ENCODE measurements at places on chromosomes 1 and 21.

- DNase-seq, result peak; percentile 64
Measured at GRCh38 chr1:61247051-61247825, 164.9 kb downstream of the NFIA start.

DNA sequence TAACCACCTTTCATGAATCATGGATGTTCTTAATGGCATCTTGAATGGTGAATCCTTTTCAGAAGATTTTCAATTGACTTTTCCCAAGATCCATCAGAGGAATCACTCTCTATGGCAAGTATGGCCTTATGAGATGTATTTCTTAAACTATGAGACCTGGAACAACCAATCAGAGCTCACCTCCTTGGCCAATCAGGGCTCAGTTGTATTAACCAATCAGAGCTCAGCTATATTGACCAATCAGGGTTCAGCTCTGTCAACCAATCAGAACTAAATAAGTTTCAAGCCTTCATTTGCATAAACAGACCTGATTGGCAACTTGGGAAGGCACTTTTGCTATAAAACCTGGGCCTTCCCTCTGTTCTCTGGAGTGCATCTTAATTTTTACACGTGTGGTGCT, 13.6 kb upstream of the FAM3B start:
- no peak for DNase-seq

GRCh38 chr1:201509601-201510374, 2.9 kb upstream of the CSRP1 start:
- DNase-seq, result no peak

- DNase-seq, result no peak
Measured at GRCh38 chr21:31078216-31078615, 39.9 kb upstream of the KRTAP19-8 start.

DNA sequence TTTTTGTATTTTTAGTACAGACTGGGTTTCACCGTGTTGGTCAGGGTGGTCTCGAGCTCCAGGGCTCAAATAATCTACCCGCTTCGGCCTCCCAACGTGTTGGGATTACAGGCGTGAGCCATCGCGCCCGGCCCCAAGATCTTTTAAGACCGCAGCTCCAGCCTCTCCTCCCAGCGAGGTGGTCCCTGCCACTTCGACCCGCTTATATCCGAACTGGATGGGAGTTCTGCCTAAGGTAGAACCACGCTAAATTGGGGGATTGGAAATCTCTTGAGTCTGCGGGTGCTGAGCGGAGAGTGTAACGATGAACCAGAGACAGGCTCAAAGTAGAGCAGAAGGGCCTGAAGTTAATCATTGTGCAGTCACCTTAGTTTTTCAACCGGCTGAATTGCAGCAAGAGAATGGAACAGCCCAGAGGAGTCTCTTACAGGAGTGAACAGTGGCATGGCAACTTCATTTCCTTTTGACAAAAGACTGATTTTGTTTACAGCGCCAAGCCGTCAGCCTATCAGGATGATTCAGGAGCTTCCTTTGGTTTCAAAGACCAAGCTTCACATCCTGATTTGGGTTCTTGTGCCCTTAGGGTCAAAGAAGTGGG, 726 bp upstream of the CYB5R1 start:
- DNase-seq, result peak; percentile 6

DNA sequence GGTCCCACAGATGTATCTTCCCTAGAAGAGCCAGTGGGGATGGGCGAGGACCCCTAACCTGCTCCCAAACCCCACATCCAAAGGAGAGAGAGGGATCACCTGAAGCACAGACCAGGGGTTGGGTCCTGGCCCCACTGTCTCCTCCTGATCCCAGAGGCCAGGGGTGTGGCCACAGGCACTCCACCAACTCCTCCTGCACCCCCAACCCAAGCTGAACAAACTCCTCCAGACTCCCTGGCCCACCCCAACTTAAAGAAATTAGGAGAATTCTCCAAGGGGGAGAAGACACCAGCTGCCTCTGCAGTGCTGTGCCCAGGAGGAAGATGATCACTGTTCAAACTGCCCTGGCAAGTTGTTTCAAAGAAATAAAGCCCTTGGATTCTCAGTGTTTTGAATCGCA, 4.5 kb upstream of the PRAMEF12 start:
- DNase-seq, result no peak

DNA sequence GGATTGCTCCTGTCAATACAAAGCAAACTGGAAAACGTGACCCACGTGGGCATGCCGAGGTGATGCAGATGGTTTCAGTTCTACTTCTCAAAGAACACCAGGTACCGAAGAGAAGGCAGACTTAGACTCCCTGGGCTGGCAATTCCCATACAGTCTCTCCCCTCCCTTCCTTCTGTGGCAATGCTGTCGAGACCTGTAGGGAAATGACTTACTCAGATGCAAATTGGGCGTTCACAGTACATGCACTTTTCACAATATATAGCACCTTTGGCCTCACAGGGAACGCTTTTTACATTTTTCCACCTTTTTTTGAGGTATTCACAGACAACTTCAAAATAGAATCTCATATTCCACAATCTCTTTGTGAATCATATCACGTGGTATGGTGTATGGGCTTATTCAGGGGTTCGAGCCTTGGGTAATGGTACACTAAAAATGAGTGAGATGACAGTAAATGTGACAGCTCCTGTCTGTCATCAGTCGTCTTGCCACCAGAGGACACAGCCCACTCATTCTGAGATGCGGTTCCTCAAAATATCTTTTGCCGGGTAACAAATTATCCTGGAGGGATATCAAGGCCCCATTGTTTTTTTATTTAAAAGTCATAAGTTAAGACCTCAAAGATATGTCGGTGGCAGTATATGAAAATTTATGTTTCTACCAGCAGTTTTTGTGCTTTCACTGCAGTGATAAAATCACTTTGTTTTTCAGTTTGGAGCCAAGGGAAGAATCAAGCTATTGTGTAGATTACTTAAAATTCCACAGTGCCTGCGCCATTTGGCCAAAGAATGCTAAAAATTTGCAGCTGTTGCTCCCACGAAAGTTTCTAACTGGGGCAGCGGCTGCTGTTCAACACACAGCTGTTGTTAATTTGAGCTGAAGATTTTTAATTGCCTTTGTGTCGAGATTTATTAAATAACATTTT, 168.4 kb downstream of the ZZZ3 start:
- no peak for DNase-seq

- DNase-seq, result no peak
Measured at GRCh38 chr21:36186506-36187399, 30.1 kb downstream of the DOP1B start.

- no peak for DNase-seq
Measured at GRCh38 chr21:41280115-41280919, 36.3 kb upstream of the FAM3B start.

DNA sequence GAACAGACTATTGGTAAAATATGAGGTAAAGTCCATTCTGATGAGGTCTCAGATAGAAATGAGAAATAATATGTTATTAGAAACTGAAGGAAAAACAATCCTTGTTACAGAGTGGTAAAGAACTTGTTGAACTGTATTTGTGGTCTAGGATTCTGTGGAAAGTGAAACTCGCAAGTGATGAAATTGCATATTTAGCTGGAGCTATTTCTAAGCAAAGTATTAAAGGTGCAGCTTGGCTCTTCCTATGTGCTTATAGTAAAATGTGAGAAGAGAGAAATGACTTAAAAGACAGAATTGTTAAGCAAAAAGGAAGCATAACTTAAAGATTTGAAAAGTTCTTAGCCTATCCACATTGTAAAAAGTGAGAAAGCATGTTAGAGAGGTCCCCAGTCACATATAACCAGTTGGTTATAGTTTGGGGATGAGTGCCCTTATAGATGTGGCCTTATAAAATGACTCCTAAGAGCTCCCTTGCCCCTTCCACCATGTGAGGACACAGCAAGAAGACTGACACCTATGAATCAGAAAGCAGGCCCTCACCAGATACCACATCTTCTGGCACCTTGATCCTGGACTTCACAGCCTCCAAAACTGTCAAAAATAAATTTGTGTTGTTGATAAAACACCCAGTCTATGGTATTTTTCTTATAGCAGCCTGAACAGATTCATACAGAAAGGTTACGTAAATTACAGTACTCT, 24.8 kb downstream of the PHTF1 start:
- DNase-seq, result no peak

DNA sequence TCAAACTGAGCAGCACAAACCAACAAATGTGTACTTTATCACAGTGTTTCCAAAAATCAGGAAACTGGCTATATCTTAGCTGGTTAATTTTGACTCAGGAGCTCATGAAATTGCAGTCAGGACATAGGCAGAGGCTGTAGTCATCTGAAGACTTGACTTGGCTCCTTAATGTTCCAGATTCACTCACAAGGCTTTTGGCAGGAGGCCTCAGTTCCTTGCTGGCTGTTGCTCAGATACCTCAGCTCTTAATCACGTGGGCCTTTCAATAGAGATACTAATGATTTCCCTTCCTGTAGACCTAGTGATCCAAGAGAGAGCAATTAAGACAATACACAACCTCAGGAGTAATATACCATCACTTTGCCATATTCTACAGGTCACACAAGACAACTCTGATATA, 537.7 kb downstream of the BRINP3 start:
- DNase-seq, result no peak

DNA sequence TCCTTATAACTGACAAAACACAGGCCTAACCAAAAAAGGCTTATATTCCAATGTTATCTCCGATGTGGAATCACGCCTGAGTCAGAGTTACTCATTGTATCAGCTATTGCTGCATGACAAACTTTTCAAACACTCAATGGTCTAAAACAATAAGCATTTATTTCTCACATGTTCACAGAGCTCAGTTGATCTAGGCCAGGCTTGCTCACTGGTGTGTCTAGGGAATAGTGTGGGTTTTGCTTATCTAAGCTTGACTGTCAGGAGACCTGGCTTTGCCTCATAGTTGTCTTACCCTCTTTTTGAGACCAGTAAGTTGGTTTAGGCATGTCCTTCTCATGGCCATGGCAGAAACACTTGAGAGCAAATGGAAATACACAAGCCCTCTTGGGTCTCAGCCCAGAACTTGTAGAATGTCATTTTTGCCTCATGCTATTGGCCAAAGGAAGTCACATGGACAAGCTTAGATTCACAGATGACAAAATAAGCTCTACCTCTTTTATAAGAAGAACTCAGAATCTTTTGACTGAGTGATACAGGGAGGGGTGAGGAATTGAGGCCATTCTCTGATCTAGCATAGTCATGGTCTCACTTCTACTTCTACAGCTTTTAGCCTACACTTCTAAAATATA, 130.8 kb downstream of the HMCN1 start:
- DNase-seq, result no peak

- DNase-seq, result no peak
Measured at GRCh38 chr1:33387625-33388024, 43.3 kb downstream of the PHC2 start.

- DNase-seq, result no peak
Measured at GRCh38 chr1:199854686-199855321, 172.7 kb upstream of the NR5A2 start.

DNA sequence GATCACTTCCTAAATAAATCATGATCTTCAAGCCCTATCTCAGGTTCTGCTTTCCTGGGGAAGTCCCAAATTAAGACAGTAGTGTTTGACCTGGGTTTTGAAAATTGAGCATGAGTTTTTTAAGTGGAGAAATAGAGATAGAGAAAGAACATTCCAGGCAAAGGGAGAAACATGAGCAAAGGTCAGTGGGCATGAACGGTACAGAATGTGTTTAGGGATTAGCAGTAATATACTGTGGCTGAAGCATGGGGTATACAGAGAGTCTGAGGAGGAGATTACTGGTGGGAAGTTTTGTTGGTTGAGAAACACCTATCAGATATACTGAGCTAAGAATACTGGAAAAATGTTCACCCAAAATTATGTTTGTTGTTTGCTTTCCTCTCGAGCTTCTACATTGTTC, 15.2 kb upstream of the MYSM1 start:
- DNase-seq, result no peak

DNA sequence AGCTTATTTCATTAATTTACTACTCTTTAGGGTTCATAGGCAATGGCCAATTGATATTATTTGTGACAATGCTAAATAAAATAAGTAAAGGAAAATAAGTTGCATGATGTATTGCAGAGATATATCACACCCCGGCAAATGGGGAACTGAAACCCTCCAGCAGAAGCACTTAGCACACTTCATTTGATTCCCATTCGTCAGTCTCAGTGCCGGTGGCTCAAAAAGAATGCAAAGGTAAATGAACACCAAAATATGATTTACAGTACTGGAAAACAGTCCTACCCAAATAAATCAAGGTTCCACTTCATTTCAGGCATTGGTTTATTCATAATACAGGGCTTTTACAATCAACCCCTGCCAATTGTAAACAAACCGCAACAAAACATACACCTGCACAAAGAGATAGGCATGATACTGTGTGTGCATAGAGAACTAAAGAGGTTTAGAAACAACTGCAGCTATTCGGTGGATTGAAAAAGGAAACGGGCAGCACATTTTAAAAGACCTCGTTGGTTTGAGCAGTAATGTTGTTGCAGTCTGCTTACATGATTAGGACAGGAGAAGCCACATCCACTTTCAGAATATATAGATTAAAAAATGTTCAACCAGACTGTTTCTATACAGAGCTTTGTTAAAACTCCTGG, 1019.2 kb downstream of the TTLL7 start:
- DNase-seq, result peak; percentile 48

DNA sequence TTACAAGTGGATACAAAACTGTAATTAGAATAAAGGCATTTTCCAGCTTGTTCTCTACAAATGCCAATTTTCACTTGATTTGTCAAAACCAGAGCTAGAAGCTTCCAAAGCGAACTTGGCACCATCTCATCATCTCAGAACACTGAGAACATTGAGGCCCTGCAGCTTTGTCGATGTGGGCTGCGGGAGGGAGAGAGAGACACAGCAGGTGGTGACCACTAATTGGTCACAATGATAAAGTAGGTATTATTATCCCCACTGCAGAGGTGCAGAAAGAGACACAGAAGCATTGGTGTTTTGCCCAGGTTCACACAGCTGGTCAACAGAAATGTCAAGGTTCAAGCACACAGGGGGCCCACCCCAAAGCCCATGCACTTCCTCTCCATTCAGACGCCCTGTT, 72.2 kb upstream of the KRTAP19-8 start:
- no peak for DNase-seq

DNA sequence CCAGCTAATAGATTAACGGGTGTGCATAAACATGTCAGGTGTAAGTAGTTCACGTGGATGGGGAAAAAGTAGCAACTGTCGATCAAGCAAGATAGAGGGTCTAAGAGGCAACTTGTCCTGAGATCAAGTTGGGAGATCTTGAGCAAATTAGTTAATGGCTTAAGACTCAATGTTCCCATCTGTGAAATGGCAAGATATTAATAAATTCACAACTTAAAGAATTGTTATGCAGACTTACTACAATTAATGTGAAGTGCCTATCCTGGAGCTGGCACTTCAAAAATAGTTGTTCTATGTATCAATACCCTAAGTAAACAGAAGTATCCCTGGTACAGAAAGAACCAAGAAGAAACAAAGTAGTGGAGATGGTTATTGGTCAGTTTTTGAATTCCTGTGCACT, 312.4 kb downstream of the ASTN1 start:
- DNase-seq, result no peak

DNA sequence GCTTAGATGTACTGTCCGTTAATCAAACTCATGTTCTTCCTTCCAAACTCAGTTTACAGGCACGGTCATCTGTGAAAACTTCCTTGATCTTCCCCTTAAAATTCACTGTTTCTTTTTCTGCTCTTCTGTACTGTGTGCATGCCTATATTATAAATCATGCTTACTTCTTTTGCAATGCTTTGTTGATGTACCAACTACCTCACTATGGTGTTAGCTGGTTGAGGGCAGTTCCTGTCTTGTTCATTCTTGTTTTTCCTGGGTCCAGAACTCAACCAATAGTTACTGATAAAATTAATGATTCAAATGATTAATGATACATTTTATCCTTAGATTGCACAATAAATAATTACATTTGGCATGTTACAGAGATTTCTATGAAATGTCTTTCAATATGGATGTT, 163.8 kb downstream of the CHRM3 start:
- no peak for DNase-seq
